ENCODE measurements at places on chromosomes 13 and 19.

DNA sequence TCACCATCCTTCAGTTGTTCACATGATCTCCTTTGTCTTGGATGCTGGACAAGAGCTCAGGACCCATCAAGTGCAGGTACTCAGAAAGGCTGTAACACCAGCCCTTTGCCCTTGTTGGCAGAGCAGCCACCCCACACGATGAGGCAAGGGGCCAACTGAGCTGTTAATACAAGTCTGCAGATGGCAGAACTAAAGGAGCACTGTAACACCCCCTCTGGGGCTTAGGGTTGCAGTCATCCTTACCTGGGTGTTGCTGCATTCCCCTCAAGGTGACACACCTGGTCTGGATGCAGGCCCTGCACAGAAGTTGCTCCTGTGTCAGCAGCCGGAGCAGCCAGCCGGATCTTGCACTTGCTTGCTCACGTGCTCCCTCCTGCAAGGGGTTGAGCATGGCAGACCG is 52.0 kb downstream of the STARD13 start:
- DNase-seq, result no peak

GRCh38 chr13:99371956-99372355 is 64.8 kb upstream of the GPR183 start:
- DNase-seq, result peak; percentile 58

DNA sequence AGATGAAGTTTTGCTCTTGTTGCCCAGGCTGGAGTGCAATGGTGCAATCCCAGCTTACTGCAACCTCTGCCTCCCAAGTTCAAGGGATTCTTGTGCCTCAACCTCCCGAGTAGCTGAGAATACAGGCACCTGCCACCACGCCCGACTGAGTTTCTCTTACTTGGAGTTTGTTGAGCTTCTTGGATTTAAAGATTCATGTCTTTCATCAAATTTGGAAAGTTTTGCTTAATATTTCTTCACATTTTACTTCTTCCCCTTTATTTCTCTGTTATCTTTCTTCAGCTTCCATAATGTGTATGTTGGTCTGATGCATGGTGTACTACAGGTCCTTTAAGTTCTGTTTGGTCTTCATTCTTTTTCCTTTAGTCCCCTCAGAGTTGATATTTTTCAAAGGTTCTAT is 8.9 kb upstream of the ZNF560 start:
- DNase-seq, result no peak

DNA sequence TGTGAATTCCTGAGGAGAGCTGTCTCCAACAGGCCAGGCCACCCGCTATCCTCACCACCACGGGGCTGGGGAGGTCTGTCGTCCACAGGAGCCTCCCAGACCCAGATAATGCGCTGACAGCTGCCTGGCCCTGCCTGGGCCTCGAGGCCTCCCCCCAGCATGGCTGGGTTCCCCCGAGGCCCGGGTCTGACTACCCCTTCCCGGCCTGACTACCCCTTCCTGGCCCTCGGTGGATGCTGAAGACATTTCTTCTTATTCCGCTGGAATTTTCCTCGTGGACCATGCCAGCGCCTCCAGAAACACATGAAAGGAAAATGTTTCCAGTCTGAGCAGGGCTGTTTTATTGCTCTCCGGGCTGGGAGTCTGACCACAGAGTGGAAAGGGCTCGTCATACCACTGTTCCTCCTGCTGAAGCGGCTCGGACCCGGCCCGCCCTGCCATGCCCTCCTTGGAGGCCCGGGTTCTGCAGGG is 16.8 kb upstream of the COMP start:
- no peak for DNase-seq

DNA sequence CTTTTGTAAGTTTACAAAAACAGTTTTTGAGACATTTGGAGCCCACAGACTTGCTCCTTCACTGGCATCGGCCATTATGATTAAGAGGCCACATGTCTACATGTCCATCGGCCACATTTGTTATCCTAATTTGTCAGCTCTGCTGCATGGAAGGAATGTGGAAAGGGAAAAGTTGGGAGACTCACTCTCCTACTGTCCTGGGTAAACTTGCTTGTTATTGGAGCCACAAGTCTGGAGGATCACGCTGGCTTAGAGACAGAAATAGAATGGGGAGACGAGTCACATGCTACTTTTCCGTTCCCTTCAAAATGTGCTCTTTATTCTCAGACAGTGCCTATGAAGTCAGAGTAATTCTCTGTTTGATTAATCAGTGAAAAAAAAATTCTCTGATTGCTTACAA is 741.2 kb upstream of the PCDH9 start:
- no peak for DNase-seq

GRCh38 chr13:44649104-44649428 is 72.9 kb upstream of the TSC22D1 start:
- no peak for DNase-seq

- DNase-seq, result no peak
These were observed 1254.8 kb downstream of the SLITRK5 start for GRCh38 chr13:88925954-88926353.

GRCh38 chr13:113806104-113806471 is 47.1 kb downstream of the TMEM255B start:
- no peak for DNase-seq

DNA sequence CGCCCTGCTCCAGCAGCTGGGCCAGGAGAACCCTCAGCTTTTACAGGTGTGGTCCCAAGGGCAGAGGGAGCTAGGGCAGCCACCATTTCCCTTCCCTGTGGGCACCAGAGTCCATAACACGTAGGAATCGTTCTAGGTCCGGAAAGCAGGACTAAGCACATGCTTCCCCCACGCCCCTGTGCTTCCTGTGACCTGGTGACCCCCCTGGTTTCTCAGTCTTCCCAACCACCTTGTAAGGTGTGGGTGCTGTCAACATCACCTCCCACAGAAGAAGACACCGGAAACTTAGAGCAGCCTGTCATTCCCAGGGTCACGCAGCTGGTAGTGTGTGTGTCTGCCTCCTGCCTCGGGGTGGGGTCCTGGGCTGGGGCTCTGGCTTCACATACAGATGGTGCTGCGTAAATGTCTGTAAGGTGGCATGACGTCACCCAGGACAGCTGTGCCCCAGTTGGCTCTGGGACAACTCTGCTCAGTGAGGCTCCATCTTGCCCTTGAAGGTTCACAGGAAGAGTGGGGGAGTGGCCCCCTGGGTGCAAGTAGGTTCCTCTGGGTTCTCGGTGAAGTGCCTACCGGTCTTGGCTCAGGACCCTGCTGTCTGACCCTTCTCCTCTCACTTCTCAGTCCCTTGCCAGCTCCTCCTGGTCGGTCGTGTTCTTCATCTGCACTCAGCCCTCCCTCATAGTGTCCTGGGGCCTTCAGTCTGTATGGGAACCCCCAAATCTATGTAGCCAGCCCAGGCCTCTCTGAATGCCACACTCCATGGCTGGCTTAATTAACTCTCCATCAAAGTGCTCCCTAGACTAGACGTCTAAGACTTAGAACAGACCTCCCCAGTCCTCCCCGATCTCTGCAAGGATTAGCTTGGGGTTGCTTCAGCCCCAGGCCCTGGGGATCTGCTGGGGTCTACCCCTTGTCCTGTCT is 4.0 kb downstream of the RAD23A start:
- DNase-seq, result no peak

DNA sequence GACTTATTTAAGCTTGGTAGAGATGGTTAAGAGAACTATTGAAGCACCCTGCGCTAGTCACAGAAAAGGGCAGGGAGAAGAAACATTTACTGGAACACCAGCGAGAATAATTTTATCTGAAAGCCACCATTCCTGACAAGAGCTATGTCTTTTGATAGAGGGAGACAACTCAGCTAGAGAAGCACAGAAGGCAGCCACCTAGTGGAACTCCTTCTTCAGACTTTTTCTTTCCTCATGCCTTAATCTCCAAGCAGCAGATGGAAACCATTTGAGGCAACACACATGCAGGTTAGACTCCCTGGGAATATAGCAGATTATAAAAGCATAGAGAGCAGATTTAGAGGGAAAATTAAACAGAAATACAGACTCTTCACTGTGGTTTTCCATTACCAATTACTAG is 813.4 kb downstream of the SLITRK6 start:
- DNase-seq, result no peak

DNA sequence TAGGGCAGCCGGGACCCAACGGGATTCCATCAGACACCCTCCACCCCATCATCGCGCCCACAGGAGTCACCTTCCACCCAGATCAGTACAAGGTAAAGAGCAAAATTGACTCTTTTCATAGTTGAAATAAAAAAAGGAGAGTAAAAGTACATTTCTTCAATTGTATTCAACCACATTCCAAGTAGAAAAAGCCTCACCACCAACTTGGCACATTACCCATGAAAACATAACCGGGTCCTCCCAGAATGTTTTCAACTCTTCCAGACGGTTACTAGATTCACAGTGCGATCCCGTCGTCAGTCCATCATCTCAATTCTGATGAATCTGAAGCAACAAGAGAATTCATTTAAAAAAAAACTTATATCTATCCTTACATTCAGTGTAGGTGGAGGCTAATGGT is 125.2 kb downstream of the RAB20 start:
- no peak for DNase-seq

DNA sequence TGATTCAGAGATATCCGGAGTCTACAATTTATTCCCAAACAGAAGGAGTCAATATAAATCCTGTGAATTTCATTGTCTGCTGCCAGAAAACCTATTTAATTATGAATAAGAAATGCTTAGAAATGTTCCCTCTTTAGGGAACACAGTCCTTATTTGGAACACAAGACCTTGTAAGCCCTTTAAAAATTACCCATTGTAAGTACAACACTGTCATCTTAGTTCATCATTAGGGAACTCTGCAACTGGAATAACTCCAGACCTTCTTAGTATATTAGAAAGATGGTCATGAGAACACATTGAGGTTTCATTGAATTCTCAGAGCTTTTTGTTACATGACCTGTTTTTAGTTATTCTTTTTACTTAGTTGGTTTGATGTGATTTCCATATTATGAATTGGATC is 548.5 kb upstream of the KLF12 start:
- DNase-seq, result no peak

GRCh38 chr19:38211151-38211591 is 12.9 kb downstream of the DPF1 start:
- DNase-seq, result no peak

DNA sequence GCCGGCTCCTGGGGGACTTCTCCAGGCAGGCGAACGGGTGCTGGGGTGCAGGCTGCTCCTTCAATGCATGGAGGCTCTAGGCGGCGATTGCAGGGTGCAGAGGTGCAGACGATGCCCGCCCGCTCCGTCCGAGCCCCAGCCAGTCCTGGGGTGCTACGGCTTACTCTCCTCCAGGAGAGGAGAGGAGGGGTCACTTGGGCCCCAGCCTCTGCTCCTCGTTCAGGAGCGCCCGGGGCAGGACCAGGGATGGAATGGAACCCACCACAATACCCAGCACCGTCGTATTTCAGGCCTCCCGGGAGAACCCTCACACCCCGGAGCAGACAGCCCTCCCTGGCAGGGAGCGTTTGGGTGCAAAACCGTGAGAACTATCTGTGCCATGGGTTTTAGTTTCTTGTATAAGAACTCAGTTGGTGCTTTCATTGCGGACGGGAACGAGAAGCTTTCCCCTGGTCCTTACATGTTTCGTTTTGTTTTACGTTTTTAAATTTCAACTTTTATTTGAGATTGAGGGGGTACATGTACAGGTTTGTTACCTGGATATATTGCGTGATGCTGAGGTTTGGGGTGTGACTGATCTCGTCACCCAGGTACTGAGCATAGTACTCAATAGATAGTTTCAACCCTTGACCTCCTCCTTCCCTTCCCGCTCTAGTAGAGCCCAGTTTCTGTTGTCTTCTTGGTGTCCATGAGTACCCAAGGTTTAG is 46.8 kb downstream of the ARHGEF18 start:
- DNase-seq, result no peak

DNA sequence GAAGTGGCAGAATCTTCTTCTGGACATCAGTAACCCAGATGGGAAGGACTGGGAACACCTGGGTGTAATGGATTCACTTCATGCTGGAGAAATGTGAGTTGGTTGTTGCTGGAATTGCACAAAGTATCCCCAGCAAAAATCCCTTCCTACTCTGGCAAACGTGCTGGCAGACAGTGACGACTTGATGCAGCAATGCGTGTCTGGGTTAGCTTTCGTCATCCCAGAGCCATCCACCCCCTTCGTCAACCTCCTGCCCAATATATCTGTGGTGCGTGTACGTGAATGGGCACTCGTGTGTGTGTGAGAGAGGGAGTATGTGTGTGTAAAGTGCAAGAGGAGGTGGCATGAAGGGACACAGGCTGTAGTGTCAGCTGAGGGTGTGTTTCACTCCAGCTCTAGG is 70.9 kb downstream of the TM9SF2 start:
- DNase-seq, result no peak

DNA sequence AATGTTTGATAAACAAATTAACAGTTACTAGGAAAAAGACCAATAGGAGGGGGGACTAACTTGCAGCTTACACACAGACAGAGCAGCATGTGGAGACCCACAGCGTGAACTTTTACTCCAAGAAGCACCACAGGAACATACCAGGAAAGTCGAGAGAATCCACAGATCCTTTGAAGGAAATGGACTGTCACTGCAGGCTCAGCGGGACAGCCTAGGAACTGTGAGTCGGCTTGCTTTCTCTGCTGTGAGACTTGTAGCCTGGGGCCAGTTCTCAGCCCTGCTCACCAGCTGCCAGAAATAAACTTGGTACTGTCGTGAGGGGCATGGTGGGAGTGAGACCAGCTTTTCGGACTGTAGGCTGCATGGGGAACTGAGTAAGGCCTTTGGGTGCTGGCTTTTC is 1211.5 kb downstream of the PCDH17 start:
- DNase-seq, result no peak

DNA sequence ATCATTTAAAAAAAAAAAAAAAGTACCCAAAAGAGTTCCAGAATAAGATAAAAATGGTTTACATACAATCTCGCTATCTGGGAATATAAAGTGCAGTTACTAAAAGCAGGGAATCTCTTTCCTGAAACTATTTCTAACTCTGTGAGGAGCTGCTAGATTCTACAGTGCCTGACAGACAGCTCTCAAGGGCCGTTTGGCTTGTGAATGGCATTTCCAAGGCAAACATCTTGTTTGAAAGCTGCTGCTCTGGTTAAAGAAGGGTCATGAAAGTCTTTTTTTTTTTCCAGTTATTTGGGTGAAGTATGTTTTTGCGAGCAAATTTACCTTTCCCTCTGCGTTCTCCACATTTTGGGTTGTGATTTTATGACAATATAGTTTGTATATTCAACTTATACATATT is 29.0 kb upstream of the CEACAM21 start:
- DNase-seq, result no peak

- DNase-seq, result no peak
These were observed 22.5 kb downstream of the C13orf46 start for GRCh38 chr13:113951246-113951999.

- DNase-seq, result no peak
These were observed 7.2 kb upstream of the SLC35E1 start for GRCh38 chr19:16579381-16579780.

GRCh38 chr13:114311908-114312307 is 2.4 kb upstream of the CHAMP1 start:
- no peak for DNase-seq

DNA sequence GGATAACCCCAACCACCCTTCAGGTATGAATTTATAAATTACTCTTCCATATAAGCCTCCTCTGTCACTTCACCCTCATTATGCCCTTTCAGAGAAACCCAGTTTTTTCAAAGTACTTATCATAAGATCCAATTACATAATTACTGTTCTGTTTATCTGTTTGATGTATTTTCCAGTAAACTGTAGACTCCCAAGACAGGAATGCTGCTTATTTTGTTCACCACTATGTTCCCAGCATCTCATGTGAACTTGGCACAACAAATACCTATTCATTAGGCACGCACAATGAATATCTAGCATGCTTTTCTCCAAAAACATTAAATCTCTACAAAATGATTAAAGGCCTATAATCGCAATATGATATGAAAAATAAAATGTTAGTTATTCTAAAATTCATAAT is 13.2 kb downstream of the ENOX1 start:
- no peak for DNase-seq
